Fibroblast of lung (primary cell): ENCODE measurements at places on chromosomes 11 and 22. TPM values are rescaled to one million over a fixed set of nuclear protein-coding genes. Genes with fewer than 3 reads are reported as not detected.

Gene SCN2B
- 4.9 and 7.3 TPM in 2 replicates for total RNA-seq

Gene SLC16A8
- total RNA-seq = under 0.01 and 0.26 TPM in 2 replicates

Gene TRIM48
- not detected in 2 replicates for total RNA-seq

Gene NFAM1
- 0.17 TPM in 1 of 2 replicates, not detected in the other for total RNA-seq

Gene CNTN5
- not detected in 2 replicates for total RNA-seq

Gene CHEK1
- total RNA-seq = 28.5 and 39.5 TPM in 2 replicates

Gene NXPE2
- total RNA-seq = under 0.01 TPM in 1 of 2 replicates, not detected in the other

Gene OR8J1
- not detected in 2 replicates for total RNA-seq

Gene TSGA10IP
- total RNA-seq = 0.17 TPM in 1 of 2 replicates, not detected in the other

Gene THRSP
- under 0.01 TPM in 1 of 2 replicates, not detected in the other for total RNA-seq

Gene IGSF9B
- under 0.01 and 0.26 TPM in 2 replicates for total RNA-seq

Gene KDM4E
- not detected in 2 replicates for total RNA-seq

Gene CWF19L2
- 10.7 and 14.6 TPM in 2 replicates for total RNA-seq

Gene OR6X1
- total RNA-seq = not detected in 2 replicates

Gene LMO2
- 0.17 and 0.51 TPM in 2 replicates for total RNA-seq

Gene COPB1
- 237 and 292 TPM in 2 replicates for total RNA-seq

Gene CHKB
- 15.2 and 22.8 TPM in 2 replicates for total RNA-seq

Gene THYN1
- total RNA-seq = 78.1 and 88.7 TPM in 2 replicates

Gene TRIM22
- total RNA-seq = 94.8 and 112 TPM in 2 replicates

Gene DDIAS
- total RNA-seq = 0.26 and 2.3 TPM in 2 replicates

Gene CRYBB3
- not detected in 2 replicates for total RNA-seq

Gene SPTY2D1
- total RNA-seq = 11.3 and 14.0 TPM in 2 replicates

Gene SHANK3
- 0.26 and 0.33 TPM in 2 replicates for total RNA-seq

Gene RAPSN
- total RNA-seq = under 0.01 and 0.17 TPM in 2 replicates
